Activated T-helper 1 cell treated with anti-CD3 and anti-CD28 coated beads, Interleukin-12 subunit alpha, Interleukin-12 subunit beta, Interleukin-2, Interleukin-4 antibody, amounts not matched to agents 30 ng/mL and 10 ng/mL and 1 ng/mL, durations not matched to agents 14 hours and 24 hours and 36 hours (primary cell): ENCODE measurements at places on chromosomes 7 and 10. TPM values are rescaled to one million over a fixed set of nuclear protein-coding genes. Genes with fewer than 3 reads are reported as not detected.
A peak's percentile ranks its signal among the peaks of the same experiment; 100 is the strongest.

DNA sequence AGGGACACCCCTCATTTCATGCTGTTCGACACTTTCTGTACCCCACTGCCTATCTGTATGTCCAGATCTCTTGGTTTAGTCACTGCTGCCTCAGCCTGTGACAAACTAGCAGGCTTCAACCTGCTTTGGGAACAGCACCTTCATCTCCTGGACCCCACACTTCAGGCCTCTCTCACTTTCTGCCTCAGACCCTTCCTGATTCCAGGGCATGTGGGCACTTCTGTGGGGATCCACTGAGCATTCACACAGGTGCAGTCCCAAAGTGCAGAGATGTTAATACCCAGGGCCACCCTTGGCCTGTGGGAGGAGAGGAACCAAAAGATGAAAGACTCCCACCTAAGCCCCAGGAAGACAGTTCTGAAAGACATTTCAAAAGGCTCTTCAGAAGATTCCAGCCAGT lies 29.4 kb upstream of the C10orf71 start:
- peaks cover 6% of the 10 kb centered on the region for H3K27me3 ChIP-seq
- no peaks in the 10 kb centered on the region for H3K36me3 ChIP-seq
- H3K4me3 ChIP-seq: no peak overlapping the region
- H3K27ac ChIP-seq: no peak overlapping the region
- DNase-seq: no peak

GRCh38 chr10:61263518-61263917 lies 189.7 kb downstream of the TMEM26 start:
- H3K36me3 ChIP-seq: no peaks in the 10 kb centered on the region
- no peaks in the 10 kb centered on the region for H3K4me1 ChIP-seq
- H3K27ac ChIP-seq: no peak overlapping the region
- no peak for DNase-seq
- peaks cover 3% of the 10 kb centered on the region for H3K27me3 ChIP-seq

GRCh38 chr7:39971924-39972323 lies 21.9 kb downstream of the CDK13 start:
- peaks cover 15% of the 10 kb centered on the region for H3K4me1 ChIP-seq
- H3K4me3 ChIP-seq: no peak overlapping the region
- H3K27ac ChIP-seq: no peak overlapping the region
- DNase-seq: no peak

DNA sequence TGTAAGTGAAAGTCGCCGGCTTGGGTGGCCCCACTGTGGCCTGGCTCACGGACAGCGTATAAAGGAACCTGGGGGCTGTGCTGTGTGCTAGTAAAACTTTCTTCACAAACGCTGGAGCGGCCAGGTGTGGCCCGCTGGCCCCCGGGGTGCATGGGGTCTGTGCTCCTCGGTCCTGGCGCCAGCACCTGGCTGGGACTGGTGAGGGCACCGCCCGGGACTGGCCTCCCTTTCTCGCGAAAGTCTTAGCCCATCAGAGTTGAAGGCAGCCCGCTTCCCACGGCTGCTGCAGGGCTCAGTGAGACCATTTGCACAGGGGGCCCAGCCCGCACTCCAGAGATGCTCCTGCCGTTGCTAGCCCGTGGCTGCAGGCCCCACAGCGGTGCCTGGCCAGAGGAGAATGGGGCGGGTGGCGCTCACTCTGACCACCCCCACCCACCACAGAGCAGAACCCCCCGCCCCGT lies 5.8 kb downstream of the PWWP2B start:
- peaks cover 4% of the 10 kb centered on the region for H3K4me1 ChIP-seq
- H3K4me3 ChIP-seq: no peak overlapping the region
- H3K27ac ChIP-seq: no peak overlapping the region
- peaks cover 4% of the 10 kb centered on the region for H3K36me3 ChIP-seq

GRCh38 chr7:82605247-82605864 lies 161.8 kb upstream of the CACNA2D1 start:
- H3K4me3 ChIP-seq: no peak overlapping the region
- H3K27me3 ChIP-seq: no peaks in the 10 kb centered on the region
- no peaks in the 10 kb centered on the region for H3K36me3 ChIP-seq
- DNase-seq: no peak
- no peaks in the 10 kb centered on the region for H3K4me1 ChIP-seq
- no peak overlapping the region for H3K27ac ChIP-seq

DNA sequence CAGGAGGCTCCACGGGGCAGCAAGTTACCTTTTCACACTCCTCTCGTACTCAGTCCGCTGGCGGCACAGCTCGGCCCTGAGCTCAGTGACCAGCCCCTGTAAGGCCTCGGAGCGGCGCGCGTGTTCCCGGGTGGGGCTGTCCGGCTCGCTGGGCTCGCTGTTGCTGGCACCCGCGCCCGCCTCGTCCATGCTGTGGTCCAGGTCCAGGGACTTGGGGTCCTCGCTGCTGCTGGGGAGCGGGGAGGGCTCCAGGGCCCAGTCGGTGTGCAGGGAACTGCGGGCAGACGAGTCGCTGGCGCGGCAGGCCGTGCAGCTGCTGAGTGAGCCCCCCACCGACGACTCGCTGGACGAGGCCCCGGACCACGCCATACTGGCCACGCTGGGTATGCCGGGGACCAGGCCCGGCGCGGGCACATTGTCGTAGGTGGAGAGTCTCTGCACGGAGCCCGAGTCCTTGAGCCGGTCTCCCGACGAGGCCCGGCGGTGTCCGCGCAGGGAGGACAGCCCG lies 143.8 kb downstream of the MAPK8 start:
- no peaks in the 10 kb centered on the region for H3K36me3 ChIP-seq
- H3K4me3 ChIP-seq: no peak overlapping the region
- no peaks in the 10 kb centered on the region for H3K27me3 ChIP-seq
- H3K27ac ChIP-seq: no peak overlapping the region
- no peaks in the 10 kb centered on the region for H3K4me1 ChIP-seq

DNA sequence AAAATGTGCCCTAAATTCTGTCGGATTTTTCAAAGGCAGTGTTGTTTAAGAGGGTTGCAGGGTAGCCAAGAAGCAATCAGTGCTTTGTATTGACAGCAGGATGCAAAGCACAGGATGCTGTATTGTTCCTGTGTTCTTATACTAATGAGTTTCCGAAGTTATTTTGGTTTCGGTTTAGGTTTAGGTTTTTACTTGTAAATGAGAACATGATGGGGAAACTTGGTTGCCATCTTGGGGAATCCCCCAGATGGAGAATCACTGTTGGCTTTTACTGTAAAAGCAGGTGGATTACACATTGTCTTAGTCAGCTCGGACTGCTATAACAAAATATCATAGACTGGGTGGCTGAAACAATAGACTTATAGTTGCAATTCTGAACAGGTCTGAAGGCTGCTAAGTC lies 72.1 kb downstream of the INHBA start:
- DNase-seq: peak; percentile 7
- no peaks in the 10 kb centered on the region for H3K36me3 ChIP-seq
- H3K4me3 ChIP-seq: no peak overlapping the region
- H3K27me3 ChIP-seq: no peaks in the 10 kb centered on the region

GRCh38 chr10:100979791-100980272 lies 7.5 kb downstream of the MRPL43 start:
- no peaks in the 10 kb centered on the region for H3K27me3 ChIP-seq
- no peak for DNase-seq
- no peaks in the 10 kb centered on the region for H3K4me1 ChIP-seq
- no peak overlapping the region for H3K27ac ChIP-seq

DNA sequence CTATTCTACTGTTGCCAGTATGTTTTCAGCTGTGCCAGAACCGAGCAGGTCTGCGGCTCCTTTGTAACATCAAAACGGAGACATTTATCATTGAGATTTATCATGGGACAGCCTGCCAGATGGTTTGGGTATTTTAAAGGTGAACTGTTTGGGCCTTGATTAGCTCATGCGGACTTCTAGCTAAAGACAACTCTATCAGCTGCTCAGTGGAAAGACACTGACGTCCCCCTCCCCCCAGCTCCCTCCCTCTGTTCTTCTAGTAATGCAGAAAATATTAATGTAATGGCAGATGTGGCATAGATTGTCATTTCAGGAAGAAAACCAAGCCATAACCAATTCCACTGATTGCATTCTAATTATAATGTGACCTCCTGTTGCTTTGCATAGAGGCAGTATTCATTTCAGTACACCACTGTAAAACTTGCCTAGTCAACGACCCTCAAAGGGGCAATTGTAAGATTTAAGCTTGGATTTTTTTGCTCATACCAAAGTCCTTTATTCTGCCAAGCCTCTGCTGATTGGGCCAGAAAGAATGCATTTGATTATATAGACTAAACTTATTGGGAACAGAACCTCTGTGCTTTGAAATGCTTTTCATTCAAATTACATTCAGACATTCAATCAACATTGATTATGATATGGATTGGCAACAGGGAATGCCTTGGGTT lies 966.8 kb downstream of the LRMDA start:
- no peaks in the 10 kb centered on the region for H3K27me3 ChIP-seq
- DNase-seq: no peak
- no peaks in the 10 kb centered on the region for H3K36me3 ChIP-seq
- no peak overlapping the region for H3K27ac ChIP-seq
- H3K4me3 ChIP-seq: no peak overlapping the region
- H3K4me1 ChIP-seq: no peaks in the 10 kb centered on the region

DNA sequence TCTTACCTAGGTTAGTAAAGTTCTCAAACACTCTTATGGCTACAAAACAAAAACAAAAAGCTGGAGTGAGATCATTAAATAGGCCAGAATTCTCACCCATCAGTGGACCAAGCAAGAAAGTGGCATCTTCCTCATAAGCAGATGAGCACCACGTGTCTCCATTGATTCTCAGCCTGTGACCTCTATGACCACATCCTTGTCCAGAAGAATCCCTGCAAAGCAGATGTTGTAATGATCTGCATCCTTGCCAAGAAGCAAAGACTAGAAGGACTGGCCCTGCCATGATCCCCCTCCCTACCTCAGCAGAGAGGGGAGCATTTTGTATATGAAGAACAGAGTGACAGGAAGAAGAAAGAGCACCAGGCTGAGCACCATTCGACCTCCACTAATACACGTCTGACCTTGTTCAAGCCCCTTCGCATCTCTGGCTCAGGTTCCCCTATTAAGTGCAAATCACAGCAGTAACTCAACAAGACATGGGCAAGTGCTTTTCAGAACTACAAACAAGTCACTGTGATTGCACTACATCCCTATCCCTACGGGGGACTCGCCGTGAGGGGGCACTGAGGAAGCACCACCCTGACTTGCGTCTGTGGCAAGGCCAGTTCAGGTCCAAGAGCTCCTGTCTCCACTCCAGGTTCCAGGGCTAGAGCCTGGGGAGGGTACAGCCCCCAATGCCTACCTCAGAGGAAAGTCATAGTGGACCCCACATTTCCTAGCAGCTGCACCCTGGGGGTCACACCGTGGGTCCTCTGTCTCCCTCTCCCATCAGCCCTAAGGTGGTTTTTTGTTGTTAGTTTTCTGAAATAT lies 22.2 kb upstream of the RASSF4 start:
- DNase-seq: no peak
- no peak overlapping the region for H3K27ac ChIP-seq
- peaks cover 3% of the 10 kb centered on the region for H3K27me3 ChIP-seq
- no peaks in the 10 kb centered on the region for H3K36me3 ChIP-seq
- H3K4me1 ChIP-seq: peaks cover 11% of the 10 kb centered on the region
- no peak overlapping the region for H3K4me3 ChIP-seq

GRCh38 chr10:88870089-88870488 lies 10.0 kb upstream of the STAMBPL1 start:
- H3K4me1 ChIP-seq: no peaks in the 10 kb centered on the region
- no peak overlapping the region for H3K27ac ChIP-seq
- H3K4me3 ChIP-seq: no peak overlapping the region
- DNase-seq: no peak
- H3K27me3 ChIP-seq: peaks cover 2% of the 10 kb centered on the region
- H3K36me3 ChIP-seq: peaks cover 3% of the 10 kb centered on the region

DNA sequence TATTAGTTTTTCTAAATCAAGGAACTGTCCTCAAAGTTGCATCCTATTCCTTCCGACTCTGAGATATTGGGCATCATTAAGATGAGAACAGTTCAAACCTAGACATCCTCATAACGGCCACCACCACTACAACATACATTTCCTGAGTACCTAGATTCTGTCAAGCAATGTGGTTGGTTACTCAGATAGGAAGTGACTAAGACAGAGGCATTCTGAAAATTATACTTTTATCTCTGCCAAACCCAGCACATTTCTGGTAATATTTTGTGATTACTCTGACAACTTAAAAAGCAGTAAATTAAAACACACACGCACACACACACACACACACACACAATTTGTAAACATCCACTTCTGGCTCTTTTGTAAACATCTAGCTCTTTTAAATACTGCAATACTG lies 291.2 kb upstream of the MEOX2 start:
- no peak for DNase-seq
- H3K4me1 ChIP-seq: no peaks in the 10 kb centered on the region
- H3K36me3 ChIP-seq: no peaks in the 10 kb centered on the region
- H3K27me3 ChIP-seq: no peaks in the 10 kb centered on the region
- H3K4me3 ChIP-seq: no peak overlapping the region
- no peak overlapping the region for H3K27ac ChIP-seq

DNA sequence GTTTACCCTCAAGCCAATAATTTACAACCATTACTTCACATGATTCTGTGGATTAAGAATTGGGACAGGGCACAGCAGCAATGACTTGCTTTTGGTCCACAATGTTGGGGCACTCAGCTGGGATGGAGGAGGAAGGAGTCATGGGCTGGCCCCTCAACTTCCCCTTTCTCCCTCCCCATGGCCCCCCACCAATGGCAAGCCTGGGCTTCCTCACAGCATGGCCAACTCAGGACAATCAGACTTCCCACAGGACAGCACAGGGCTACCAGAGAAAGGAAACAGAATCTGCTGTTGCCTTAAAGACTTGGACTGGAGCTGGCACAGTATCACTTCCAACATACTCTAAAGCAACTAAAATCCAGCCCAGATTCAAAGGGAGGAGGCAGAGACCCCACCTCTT lies 160.7 kb downstream of the PTPN20 start:
- no peak for DNase-seq
- peaks cover 3% of the 10 kb centered on the region for H3K4me1 ChIP-seq
- H3K27me3 ChIP-seq: peaks cover 11% of the 10 kb centered on the region
- no peak overlapping the region for H3K4me3 ChIP-seq
- no peaks in the 10 kb centered on the region for H3K36me3 ChIP-seq

GRCh38 chr10:69891057-69891617 lies 89.4 kb downstream of the COL13A1 start:
- H3K4me3 ChIP-seq: no peak overlapping the region
- DNase-seq: no peak
- peaks cover 1% of the 10 kb centered on the region for H3K27me3 ChIP-seq
- no peaks in the 10 kb centered on the region for H3K4me1 ChIP-seq
- no peaks in the 10 kb centered on the region for H3K36me3 ChIP-seq
- H3K27ac ChIP-seq: no peak overlapping the region

DNA sequence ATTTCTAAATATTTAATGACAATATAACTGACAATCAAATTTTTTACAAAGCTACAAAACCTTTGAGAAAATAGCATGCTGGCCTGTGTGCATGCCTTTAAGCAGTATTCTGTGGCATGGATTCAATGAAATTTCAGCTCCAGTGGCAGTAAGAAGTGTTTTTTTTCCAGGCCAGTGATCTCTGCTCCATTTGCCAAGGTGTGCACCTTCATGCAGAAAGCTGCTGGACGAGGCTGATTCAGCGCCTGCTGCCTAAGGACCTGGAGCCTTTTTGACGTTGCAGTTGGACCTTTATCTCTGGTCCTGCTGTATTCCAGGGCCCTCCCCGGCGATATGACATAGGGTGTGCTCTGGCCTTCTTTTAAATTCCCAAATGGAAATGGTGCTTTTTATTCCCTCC lies 26.6 kb downstream of the VWC2 start:
- DNase-seq: no peak
- H3K4me3 ChIP-seq: no peak overlapping the region
- no peaks in the 10 kb centered on the region for H3K27me3 ChIP-seq
- H3K27ac ChIP-seq: no peak overlapping the region
- H3K36me3 ChIP-seq: no peaks in the 10 kb centered on the region

Gene PRPS1L1
- not detected in 2 replicates for total RNA-seq

Gene GPR15LG
- total RNA-seq: not detected in 2 replicates

Gene UNC5B
- total RNA-seq: 0.07 and 0.10 TPM in 2 replicates

Gene BAMBI
- 0.23 and 0.81 TPM in 2 replicates for total RNA-seq

Gene ECHDC3
- total RNA-seq: 0.15 and 0.18 TPM in 2 replicates

Gene PCDH15
- not detected in 2 replicates for total RNA-seq

Gene TAF3
- 15.1 and 16.3 TPM in 2 replicates for total RNA-seq

Gene NRCAM
- 0.17 and 0.21 TPM in 2 replicates for total RNA-seq
